ENCODE measurements at places on chromosomes 16 and 17.

DNA sequence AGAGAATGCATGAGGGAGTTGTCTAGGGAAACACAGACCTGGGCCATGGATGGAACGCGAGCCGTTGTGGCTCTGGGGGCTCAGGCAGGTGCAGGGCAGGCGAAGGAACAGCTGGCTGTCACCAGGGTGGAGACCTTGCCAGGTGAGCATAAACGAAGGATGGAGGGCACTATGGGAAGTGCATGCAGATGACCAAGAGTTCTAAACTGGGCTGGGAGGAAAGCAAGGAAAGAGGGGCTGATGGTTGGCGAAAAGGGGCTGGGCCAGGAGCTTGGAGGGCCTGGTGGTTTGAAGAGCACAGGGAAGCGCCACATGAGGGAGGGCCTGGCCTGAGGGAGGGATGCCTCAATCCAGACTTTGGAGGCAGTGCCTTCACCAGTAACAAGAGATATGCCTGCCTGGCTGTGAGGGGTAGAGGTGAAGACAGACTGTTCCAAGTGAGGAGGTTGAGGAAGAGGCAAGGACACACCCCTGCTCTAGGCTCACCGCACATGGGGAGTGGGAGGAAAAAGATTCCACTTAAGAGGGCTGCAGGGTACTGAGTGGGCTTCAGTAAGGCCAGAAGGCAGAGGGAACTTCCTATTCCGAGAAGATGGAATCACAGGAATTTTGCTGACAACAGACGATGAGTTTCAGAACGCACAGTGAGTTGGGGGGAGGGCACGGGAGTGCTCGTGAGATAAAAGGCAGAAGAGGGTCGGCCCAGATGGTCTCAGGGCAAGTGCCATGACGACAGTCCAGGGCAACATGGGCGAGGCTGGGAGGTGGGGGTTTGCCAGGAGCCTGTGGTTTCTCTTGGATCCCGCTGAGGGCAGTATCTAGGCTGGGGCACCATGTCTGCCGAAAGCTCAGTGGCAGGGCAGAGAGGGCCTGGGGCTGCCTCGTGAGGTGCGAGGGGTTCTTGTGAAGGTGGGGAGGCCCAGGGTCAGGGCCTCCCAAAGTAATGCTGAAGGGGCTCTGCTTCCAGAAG is 20.6 kb downstream of the B9D1 start:
- no peak for DNase-seq

GRCh38 chr17:9924735-9925191 is 19.7 kb upstream of the RCVRN start:
- DNase-seq: peak; percentile 21

DNA sequence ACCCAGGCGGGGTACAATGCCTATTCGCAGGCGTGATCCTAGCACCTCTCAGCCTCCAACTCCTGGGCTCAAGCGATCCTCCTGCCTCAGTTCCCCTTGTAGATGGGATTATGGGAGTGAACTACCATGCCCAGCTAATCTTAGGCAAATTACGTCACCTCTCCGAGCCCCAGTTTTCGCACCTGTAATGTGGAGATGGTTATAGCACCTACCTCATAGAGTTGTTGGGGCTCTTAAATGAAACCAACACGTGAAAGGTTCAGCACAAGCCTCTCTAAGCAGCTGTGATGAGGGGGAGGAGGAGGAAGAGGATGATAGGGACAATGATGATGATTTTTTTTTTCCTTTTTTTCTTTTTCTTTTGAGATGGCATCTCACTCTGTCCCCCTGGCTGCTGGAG is 59.9 kb downstream of the ABR start:
- no peak for DNase-seq

- no peak for DNase-seq
Measured at GRCh38 chr16:58461056-58461455, 38.9 kb upstream of the NDRG4 start.

DNA sequence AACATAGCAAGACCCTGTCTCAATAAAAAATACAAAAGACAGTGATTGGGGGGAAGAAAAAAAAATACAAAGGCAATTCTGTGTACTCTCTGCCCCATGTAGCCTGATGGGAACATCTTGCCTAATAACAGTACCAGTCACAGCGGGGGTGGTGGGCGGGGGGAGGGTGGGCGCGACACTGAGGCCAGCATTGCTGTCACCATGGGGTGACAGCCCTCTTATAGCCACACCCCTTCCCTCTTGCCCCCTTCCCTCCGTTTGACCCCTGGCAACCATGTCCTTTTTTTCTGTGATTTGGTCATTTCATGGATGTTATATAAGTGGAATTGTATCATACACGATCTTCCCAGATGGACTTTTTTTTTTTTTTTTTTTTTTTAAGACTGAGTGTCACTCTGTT is 80.9 kb downstream of the DNAH17 start:
- DNase-seq: no peak

Data from activated T-cell treated with anti-CD3 and anti-CD28 coated beads, Interleukin-2, amount 50 U/mL, for 48 hours (primary cell).